Activated CD4-positive, alpha-beta T cell treated with anti-CD3 and anti-CD28 coated beads, Interleukin-2, amount 10 ng/mL, durations not matched to agents 7 days and 5 days (primary cell): ENCODE measurements at places on chromosomes 13 and 19. TPM values are rescaled to one million over a fixed set of nuclear protein-coding genes. Genes with fewer than 3 reads are reported as not detected.

The DLEU7 gene
- not detected for total RNA-seq

The THSD1 gene
- 0.27 TPM for total RNA-seq

The CLC gene
- not detected for total RNA-seq

The MTUS2 gene
- total RNA-seq: not detected

The SMAD9 gene
- total RNA-seq: not detected

The SPACA4 gene
- total RNA-seq: not detected

The POU2F2 gene
- 19.6 TPM for total RNA-seq

The PRODH2 gene
- total RNA-seq: not detected

The OR7D2 gene
- total RNA-seq: not detected

The SELENOV gene
- total RNA-seq: not detected

The PRTN3 gene
- not detected for total RNA-seq

The ZNF90 gene
- 11.0 TPM for total RNA-seq

The RTBDN gene
- total RNA-seq: not detected

DNA sequence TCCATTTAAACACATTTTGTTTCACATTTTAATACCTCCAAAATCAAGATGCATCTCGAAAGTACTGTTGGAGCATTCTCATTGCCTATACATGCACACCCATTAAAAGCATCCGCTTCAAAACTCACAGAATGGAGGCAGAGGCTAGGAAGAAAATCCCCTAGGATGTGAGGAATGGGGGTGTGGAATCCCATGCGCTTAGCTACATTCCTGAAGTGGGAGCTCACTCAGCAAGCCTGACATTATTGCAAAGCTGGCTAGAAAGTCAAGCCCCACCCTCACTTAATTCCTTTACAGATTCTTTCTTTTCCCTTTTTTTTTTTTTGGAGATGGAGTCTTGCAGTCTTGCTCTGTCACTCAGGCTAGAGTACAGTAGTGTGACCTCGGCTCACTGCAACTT is 4.6 kb upstream of the FAM32A start:
- no peak for DNase-seq

DNA sequence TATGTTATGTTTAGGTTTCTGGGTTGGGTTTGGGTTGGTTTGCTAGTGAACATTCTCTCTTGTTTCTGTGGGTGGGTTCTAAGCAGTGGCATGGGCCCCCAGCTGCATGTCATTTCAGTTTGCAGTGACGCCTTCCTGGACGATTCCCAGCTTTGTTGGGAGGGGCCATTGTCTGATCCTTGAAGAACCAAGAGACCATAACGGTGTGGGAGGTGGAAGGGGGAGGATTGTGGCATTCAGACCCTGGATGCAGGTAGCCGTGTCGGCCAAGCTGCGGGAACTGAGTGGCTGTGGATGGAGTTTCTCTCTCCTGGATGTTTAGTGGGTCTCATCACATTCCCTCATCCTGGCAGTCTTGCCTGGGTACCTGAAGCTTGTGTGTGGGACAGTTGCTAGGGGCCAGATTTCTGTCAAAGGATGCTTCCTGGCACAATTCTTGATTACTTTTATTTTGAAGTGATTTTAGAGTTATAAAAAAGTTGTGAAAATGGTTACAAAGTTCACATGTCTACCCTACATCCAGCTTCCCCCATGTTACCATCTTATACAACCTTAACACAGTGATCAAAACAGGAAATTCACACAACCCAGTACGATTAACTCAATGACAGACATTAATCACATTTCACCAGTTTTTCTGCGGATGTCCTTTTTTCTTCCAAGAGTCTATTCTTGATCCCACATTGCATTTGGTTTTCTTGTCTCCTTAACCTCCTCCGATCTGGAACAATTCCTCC is 123.8 kb downstream of the SIPA1L3 start:
- DNase-seq: no peak

DNA sequence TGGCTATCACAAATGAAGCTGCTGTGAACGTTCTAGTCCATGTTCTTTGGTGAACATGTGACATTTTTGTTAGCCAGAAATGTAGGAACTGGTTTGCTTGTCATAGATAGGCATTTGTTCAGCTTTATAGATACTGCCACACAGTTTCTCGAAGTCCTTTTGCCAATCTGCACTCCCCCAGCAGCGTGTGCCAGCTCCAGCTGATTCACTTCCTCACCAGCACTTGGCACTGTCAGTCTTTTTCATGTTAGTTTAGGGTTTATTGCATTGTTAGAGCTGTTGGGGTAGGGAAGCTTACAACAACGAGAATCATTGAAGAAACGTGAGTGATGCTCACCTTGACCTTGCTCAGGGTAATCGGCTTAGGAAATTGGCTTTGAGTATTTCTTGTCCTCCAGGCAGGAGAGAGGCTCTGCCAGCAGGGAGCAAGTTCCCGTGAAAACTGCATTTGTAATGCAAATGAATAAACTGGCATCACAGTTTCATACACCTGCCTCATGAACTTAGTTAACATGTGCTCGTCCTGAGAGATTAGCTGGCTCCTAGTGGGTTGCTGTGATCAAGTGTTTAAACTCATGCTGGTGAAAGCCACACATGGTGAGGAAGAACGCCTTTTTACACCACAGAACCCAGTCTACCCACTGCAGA is 83.9 kb downstream of the ING1 start:
- no peak for DNase-seq

GRCh38 chr13:80563439-80563838 is 222.5 kb upstream of the SPRY2 start:
- DNase-seq: no peak

DNA sequence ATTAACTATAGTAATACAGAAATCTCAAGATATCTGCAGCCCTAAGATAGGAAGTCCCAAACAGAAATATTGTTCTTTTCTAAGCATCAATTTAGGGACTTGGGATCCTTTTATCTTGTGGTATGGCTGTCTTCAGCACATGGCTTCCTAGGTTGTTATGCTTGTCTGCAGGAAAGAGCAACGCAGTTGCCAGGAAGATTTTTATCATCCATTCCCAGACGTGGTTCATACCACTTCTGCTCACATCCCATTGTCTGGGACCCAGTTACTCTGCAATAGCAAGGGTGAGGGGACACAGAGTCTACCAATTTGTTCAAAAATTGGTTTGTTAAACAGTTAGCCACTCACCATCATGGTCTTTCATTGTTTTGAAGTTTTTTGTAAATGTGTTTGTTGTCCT is 85.6 kb upstream of the RXFP2 start:
- no peak for DNase-seq

GRCh38 chr13:80359414-80359777 is 18.5 kb upstream of the SPRY2 start:
- no peak for DNase-seq

- DNase-seq: no peak
These were observed 23.0 kb downstream of the KCNRG start for GRCh38 chr13:50038266-50038665.

- DNase-seq: no peak
These were observed 184.0 kb upstream of the UBL3 start for GRCh38 chr13:30034458-30034795.

GRCh38 chr13:59643364-59643841 is 520.3 kb downstream of the DIAPH3 start:
- DNase-seq: no peak

DNA sequence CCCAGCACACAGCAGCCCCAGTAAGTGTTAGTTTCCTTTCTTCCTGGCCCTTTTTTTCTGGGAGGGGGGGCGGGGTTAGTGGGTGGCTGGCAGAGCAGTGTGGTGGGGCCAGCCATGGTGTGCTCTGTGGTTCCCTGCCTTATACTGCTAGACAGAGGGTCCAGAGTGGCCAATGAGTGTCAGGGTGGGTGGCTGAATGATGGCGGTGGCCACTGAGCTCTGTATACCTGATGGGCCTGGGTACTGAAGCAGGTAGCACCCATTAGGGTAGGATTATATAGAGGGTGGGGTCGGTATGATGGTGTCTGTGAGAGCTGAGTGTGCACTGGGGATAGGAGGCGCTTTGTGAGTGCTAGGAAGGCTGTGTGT is 13.8 kb downstream of the CIC start:
- no peak for DNase-seq

- DNase-seq: peak; percentile 86
These were observed 1.3 kb downstream of the ARHGAP45 start for GRCh38 chr19:1068009-1069001.

DNA sequence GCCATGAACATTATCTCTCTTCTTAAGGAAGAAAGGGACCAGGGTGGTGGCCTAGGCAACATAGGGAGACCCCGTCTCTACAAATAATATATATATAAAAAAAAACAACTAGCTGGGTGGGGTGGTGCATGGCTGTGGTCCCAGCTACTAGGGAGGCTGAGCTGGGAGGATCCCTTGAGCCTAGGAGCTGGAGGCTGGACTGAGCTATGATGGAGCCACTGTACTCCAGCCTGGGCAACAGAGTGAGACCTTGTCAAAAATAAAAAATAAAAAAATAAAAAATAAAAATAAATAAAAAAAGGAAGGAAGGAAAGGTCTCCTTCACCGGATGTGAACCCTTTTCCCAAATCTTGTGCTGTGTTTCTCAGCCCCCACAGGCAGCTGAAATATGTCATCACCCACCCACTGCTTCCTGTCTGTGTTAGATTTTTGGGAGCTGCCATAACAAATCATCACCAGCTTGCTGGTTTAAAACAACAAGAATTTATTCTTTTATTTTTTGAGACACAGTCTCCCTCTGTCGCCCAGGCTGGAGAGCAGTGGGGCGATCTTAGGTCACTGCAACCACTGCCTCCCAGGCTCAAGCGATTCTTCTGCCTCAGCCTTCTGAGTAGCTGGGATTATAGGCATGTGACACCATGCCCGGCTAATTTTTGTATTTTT is 9.5 kb upstream of the TSPAN16 start:
- no peak for DNase-seq

GRCh38 chr19:15120135-15121026 is 13.2 kb downstream of the SYDE1 start:
- DNase-seq: no peak

DNA sequence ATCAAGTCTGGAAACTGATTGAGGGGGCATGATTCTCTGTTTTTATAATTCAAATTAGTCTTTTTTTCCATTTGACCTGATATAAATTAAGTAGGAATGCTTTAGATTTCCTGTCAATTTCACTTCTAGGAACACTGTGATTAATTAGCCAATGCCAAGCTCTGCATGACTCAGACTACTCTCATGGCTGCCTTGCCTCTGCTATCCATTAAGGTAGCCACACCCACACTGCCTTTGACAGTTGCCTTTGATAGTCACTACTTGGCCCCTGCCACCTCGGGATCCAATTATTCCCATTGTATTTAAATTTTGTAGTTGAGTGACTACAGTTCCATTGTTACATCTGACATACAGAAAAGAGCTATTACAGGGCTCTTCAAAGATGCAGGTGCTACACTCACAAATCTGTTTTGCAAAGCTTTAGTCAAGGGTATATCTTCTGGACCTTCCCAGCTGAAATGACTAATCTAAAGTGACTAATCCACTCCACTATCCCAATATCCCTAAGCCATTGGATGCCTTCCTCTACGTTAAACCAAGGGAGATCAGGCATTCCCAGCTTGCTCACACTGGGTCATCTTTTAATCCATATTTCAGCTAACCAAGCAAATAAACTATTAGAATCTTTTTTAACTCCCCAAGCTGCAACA is 1193.1 kb upstream of the MIR17HG start:
- no peak for DNase-seq

- no peak for DNase-seq
These were observed 8.0 kb downstream of the AKAP11 start for GRCh38 chr13:42279986-42280385.

DNA sequence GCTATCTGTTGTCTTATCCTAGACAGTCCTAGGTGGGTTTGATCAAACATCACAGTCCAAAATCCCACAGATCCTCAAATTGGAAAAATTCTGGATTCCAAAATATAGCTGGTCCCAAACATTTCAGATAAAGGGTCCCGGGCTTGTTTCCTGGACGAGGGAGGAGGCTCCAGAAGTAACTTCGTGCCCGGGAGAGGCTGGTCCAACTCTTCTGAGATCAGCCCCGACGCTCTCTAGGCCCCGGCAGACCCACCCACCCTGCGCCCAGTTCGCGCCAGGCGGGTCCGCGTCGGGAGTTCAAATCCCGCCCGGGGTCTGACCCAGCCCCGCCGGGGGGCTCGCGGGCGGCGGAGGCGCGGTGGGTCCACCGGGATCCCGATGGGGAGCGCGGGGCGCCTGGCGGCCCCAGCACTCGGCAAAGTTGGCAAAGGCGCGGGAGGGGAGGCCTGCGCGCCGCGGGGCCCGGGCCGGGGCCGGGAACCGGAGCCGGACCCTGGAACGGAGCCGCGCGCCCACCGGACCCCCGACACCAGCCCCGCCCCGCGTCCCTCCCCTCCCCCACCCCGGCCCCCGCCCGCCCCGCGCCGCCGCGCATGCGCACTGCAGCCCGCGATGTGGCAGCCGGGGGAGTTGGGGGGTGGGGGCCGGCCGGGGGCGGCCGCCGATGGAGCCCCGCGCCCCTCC is 513 bp downstream of the MIER2 start:
- peak; percentile 30 for DNase-seq

DNA sequence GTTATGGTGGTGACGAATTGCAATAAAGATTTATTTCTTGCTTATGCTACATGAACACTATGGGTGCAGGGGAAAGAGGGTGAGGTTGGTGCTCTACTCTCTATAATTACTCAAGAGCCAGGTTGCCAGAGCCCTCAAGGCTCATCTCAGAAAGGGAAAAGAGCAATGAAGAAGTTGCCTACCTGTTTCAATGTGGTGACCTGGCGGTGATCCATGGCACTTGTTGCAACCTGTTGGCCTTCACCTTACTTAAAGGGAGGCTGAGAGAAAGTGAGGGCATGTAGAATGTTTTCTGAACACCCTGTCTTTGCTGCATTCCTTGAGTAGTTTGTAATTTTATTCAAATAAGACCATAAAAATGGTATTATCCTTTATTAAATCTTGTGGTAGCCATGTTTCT is 394.4 kb downstream of the GPC6 start:
- DNase-seq: no peak

- DNase-seq: no peak
These were observed 243.5 kb downstream of the LMO7 start for GRCh38 chr13:75879656-75880055.

GRCh38 chr19:55552620-55553019 is 7.3 kb upstream of the SBK3 start:
- DNase-seq: no peak

DNA sequence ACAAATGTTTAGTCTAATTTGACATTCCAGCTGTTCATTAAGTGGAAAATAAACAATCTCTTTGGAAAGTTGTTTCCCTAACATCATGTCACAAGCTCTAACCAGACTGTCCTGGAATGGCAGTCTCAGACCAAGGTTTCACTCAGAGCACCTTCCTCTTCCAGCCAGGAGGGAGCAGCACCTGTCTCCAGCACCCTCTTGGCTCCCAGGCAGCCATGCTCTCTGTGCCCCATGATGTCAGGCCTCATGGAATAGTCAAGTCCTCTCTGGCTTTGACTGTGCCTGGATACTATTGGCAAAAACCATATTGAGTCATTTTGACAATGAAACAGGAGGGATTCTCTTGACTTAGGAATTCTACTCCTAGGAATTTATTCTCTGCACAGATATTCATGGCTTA is 171.4 kb downstream of the OXGR1 start:
- no peak for DNase-seq

DNA sequence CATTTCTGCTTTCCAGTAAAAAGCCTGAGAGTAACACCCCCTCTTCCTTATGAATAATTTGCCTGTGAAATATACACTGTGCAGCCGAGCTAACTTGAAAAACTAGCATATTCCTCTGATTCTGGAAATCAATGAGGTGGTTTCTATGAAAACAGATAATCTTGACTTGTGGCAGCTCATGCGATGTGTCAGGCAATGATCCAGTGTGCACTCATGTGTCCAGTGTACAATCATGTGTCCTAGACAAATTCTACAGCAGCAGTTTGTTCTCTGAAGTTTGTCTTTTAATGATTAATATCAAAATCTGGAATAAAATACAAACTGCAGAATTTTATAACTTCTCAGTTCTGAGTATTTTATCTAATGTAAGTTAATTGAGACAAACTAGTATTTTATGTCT is 2213.9 kb upstream of the PCDH20 start:
- DNase-seq: no peak

- DNase-seq: no peak
These were observed 231.5 kb upstream of the KLHL1 start for GRCh38 chr13:70339738-70340137.
